T-helper 22 cell (primary cell): ENCODE measurements at places on chromosomes 7 and 10.

DNA sequence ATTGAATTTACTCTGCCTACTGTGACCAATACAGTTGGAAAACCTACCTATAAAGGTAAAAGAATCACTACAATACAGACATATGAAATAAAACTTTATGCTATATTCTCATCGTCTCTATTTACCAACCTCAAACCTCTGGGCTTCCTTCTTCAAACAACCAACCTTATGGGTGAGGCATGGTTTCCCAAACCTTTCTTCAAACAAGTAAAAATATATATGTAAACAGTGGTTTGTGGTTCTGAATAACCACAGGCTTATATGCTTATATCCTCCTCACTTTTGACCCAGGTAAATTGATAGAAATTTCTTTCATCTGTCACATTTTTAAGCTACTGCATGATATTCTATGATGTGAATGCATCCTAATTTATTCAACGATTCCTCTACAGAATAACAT, 103.6 kb downstream of the ITGB1 start:
- no peak for DNase-seq

GRCh38 chr7:46622251-46622650, 701.2 kb upstream of the IGFBP3 start:
- no peak for DNase-seq

- no peak for DNase-seq
Observed at GRCh38 chr7:156119771-156120170, 307.5 kb upstream of the SHH start.

GRCh38 chr7:21690705-21691104, 147.9 kb downstream of the DNAH11 start:
- no peak for DNase-seq

- DNase-seq: no peak
Observed at GRCh38 chr10:44650691-44651661, 260.2 kb upstream of the TMEM72 start.

DNA sequence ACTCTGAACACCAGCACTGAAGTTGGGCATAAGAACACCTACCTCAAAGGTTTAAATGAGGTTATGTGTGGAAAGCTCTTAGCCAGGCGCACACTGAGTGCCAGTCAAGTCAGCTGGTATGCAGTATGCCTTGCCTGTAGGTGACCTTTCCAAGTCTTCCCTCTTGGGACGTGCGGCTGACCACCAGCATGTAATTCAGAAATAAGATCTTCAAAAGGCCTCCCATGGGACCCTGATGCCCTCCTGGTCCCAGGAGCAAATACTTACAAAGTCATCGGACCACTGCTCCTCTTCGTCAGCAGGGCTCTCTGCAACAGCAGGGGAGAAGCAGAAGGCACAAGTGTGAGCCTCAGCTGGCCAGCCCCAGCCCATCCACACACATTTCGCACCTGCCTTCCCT, 40.8 kb downstream of the BLNK start:
- DNase-seq: no peak

DNA sequence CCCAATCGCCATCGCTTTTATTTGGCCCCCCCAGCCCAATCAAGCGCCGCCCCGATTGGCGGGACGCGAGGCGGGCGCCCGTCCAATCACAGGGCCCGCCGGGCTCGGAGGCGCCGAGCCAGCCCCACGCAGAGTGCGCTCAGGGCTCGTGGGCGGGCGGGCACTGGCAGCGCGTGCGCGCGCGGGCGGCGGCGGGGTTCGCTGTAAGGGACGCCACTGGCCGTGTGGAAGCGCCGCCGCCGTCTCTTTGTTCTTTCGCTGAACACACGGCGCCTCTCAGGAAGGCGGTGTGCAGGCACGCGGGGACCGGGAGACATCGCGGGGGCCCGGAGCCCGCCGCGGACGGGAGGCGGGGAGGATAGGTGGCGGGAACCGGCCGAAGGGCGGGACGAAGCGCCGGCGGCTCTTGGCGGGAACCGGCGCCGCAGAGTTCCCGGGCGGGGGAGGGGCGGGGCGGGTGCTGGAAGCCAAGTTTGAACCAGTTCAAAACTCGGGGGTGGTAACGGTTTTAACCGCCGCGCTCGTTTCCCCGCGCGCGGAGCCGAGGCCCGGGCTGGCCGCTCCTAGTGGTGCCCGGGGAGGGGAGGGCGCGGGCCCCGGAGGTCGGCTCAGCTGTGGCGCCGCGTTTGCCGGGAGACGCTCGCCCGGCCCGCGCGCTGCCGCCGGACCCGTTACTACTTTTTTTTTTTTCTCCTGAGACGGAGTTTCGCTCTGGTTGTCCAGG, 370 bp upstream of the EZH2 start:
- DNase-seq: peak; percentile 88

- no peak for DNase-seq
Observed at GRCh38 chr7:91083855-91084644, 180.2 kb upstream of the FZD1 start.

DNA sequence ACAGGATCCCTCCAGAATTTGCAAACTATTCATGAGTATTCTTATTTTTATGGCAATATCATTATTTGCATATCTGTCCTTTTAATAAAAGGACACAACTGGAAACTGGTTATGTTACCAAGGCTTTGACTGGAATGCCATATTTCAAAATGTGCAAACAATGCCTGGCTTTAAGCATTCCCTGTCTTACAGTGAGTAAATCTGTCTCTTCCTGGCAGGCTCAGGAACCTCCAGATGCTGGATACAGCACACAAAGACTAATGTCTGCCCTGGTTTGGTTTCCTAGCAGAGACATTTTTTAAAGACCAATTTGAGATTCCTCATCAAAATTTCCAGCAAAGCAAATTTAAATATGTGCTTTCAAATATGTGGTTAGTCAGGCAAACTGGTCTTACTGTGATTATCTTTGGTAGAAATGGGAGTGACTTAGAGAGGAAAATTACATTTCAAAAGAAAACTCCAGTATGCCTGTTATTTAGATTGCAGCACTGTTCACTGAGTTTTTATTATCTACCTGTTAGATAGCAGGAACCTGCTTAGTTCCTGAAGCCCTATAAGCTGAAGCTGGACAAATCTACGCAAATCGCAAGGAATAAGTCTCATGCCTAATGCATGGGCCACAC, 31.3 kb downstream of the RNF216 start:
- no peak for DNase-seq
